ENCODE measurements at places on chromosomes 7 and 10.

- DNase-seq = no peak
Measured at GRCh38 chr7:122951006-122951405, 44.5 kb downstream of the TAS2R16 start.

GRCh38 chr10:31142026-31142425 is 110.4 kb upstream of the ZNF438 start:
- no peak for DNase-seq

DNA sequence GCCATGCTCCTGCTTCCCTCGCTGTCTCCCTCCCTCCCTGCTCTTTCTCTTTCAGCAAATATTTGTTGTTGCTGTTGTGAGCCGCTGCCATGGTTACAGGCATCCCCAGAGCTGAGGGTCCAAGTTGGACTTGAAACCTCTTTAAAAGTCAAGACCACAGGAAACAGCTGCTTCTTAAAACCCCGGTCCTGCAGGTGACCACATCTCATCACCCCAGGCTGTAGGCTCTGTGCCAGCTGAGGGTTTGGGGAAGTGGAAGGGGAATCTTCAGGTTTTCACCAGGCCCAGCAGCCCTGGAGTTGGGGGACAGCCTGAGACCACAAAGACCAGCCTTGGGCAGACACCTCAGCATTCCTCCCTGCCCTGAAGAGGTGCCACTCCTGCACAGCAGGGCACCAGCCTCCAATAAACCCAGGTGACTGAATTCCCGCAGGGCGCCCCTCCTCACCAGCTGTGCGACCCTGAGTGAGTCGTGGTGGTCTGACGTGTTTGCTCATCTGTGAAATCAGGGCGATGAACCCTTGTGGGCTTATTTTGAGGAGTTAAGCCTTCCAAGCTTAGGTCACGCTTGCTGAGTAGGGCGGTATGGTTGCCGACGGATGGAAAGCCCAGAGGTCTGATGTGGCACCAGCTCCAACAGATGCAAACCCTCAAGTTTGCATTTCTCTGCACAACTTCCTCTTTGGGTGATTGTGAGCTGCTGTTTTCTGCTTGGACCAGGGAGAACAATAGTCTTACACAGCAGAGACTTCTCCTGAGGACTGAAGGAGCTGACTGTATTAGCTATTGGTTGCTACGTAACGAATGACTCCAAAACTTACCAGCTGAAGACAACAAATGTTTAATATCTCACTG is 24.8 kb downstream of the NPTX2 start:
- no peak for DNase-seq

DNA sequence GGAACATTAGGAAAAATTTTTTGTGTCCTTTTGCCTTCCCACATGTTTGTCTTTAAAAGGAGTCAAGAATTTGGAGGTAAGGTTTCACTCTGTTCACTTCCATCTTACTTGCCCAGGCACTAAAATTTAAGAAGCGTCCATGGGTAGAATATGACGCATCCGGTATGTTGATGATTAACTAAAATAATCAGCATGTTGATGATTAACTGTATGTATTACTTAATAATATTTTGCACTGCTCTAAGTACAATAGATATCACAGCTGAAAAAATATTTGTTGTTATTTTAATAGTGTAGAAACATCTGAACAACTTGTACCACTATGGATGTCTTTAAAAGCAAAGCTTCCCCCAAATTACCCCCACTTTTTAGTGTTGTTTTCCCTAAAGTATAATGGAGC is 11.5 kb downstream of the ANKRD22 start:
- DNase-seq = no peak

DNA sequence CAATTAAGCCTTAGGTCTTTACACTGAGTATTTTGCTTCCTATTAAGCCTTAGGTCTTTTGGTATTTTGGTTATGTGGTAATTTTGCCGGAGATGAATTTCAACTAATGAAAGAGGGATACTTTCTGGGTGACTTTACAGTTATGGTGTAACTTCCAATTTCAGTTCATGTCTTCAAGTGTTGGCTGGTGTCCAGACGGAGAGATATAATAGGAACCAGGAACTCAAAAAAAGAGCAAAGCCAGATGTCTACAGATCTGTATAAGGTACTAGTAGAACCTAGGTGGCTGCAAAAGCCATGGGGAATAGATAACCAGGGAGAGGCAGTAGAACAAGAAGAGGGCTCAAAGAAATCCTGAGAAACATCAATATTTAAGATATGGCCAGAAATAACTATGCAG is 12.3 kb downstream of the ERCC6 start:
- DNase-seq = no peak

- no peak for DNase-seq
Measured at GRCh38 chr7:29564496-29565223, 1.0 kb downstream of the PRR15 start.

DNA sequence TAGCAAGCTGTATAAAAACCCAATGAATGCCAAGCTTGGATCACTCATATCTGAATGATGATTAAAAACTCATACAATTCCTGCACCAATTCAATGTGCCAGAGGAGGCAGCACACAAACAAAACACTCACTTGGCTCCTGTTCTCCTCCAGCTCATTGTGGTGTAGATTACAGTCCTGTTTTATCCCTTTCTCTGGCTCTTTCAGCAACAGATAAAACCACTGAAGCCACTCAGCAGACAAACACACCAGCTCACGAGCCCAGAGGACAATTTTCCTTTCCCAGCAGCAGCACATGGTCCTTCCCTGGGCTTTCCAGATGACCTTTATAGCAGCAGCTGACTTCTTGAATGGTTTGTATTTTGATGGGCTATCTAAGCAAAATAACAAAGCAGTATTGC is 107.3 kb upstream of the STARD3NL start:
- no peak for DNase-seq
